Left ventricle myocardium superior (tissue), 1 donor: ENCODE measurements at places on chromosomes 16 and 17. TPM values are rescaled to one million over a fixed set of nuclear protein-coding genes. Genes with fewer than 3 reads are reported as not detected.

CCL11 gene
- total RNA-seq, result 5.4 TPM

GRCh38 chr17:80025140-80025539 lies 10.5 kb downstream of the TBC1D16 start:
- DNase-seq, result no peak

- no peak for DNase-seq
Observed at GRCh38 chr17:8048236-8048635, 9.4 kb downstream of the ALOX15B start.

- DNase-seq, result no peak
Observed at GRCh38 chr17:3639981-3640596, 3.5 kb downstream of the CTNS start.
